KG1 (cell line): ENCODE measurements at places on chromosomes 3 and 15.

DNA sequence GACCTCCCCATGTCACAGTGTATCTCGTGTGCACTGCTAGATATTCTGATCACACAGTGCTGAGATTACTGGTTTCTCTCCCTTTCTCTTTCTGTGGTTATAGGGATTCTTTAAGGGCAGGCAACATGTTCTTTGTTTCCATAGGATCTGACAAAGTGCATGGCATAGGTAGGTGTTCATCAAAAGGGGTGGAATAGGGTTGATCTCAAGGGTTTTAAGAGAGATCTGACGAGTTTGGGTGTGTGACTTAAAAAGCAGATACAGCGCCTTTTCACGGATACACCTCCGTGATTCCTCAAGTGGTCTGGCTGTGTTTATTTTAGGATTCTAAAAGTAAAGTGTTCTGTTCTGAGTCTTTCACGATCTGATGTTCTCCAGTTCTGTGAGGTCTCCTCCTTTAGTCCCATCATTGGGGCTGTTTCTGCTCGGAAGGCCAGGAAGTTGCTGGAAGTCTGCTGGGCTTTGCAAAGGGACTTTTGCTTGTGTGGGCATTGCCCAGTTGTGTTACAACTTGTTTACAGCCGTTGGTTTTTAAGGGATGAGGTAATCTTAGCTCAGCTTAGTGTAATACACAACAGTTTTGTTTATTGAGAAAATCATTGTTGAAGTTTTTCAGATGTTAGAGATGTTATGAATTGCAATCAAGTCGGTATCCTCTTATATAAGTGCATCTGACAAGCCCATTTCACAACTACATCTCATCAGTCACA is 34.8 kb downstream of the IGF1R start:
- DNase-seq, result no peak

GRCh38 chr3:141485641-141486495 is 959 bp upstream of the RASA2 start:
- peak; percentile 30 for DNase-seq

DNA sequence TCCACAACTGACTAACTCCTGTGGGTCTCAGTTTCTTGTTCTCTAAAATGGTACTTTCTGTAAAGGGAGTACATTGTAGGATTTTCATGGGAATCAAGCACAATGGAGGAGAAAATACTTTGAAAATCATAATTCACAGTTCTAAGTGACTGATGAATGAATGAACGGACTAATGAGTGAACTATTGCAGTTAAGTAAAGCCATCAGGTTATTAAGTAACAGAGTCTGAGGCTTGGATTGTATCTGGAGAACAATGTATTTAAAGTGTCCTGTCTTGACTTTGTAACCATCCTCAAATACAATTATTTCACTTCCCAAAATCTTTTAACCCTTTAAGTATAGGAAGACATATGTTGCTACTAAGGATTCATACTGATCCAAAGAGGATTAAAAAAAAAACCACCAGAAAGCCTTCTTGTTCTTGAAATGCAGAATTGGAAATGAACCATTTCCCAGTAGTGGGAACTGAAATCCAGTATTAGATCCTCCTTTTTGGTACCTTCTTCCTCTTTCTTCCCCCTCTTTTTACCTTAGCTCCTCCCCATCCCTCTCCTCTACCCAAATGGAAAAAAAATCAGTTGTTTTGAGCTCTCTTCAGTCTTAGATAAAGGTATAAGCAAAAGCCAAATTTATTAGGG is 13.2 kb upstream of the BCL6 start:
- no peak for DNase-seq

DNA sequence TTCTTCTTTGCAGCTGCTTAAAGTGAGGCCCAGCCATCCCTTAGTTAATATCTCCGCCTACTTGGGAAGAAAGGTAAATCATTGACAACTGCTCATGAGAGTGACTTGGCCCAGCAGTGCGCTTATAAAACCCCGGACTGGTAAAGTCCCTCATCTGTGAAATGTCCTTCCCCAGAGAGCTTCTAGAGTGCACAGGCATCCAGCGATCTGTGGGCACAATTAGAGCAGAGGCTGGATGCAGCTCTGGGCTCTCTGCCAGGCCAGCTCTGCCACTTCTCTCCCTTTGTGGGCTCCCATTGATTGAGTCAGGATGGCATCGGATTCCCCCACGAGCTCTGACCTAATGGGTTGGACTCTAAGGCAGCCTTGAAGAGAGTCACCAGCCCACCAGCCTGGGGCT is 219.0 kb upstream of the LINGO1 start:
- no peak for DNase-seq

DNA sequence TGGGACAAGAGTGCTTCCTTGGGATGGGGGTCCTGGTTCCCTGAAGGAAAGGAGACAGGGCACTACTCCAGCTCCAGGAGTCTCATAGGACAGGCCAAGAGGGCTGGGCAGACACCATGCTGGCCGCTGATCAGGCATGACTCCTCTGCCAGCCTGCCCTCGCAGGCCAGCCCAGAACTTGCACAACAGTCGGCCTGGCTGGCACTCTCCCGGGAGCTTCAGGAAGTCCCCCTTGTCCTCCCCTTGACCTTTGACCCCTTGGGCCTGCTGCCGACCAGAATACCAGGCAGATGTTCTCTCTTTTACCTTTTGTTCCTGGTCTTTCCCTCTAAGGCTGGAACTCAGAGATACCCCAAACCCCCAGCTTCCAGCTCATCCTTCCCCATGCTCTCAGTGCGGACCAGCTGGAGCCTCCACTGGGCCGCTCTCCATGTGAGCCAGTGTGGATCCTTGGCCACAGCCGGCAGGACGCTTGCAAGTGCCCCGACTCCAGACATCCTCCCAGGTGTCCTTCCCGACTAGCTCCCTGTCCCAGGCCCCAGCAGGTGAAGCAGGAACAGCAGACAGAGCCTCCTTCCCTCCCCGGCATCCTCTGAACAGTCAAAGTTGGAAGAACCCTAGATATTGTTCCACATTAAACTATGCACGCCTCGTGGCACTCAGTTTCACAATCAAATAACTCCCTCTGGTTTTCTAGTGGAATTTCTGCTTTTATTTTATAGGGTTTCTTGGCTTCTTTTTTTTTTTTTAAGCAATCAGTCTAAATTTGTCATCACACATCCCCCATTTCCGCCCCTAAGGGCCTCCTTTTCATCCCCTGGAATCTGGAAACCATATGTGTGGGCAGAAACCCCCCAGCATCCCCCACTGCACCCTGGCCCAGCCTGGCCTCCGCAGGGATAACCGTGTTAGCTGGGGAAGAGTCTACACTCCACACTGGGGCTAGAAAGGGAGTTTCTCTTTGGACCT is 15.7 kb downstream of the VPS18 start:
- DNase-seq, result no peak

GRCh38 chr3:151236736-151237135 is 33.7 kb upstream of the GPR171 start:
- no peak for DNase-seq

- DNase-seq, result no peak
Measured at GRCh38 chr3:160686955-160687535, 10.1 kb downstream of the ARL14 start.

GRCh38 chr3:183410280-183410679 is 18.1 kb downstream of the MCF2L2 start:
- no peak for DNase-seq

GRCh38 chr3:132730891-132731580 is 8.8 kb upstream of the NPHP3 start:
- DNase-seq, result no peak

GRCh38 chr15:58515807-58516206 is 84.0 kb downstream of the LIPC start:
- DNase-seq, result no peak

DNA sequence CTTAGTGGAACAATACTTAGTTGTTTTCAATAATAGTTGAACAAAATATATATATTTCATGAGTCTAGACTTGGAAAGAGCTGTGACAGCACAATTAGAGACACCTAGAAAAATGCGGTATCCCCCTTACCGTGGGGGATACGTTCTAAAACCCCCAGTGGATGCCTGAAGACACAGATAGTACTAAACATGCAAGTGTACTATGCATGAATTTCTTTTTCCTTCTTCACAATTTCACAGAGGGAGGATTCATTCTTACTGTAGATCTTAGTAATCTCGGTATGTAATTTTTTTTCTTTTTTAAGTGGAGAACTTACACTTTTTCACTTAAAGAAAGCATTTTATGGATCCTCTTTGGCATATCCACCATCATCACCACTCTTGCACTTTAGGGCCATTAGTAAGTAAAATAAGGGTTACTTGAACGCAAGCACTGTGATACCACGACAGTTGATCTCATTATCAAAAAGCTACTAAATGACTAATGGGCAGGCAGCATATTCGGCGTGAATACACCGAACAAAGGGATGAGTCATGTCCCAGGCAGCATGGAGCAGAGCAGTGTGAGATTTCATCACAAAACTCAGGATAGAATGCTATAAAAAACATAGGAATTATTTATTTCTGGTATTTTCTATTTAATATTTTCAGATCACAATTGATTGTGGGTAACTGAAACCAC is 72.3 kb upstream of the ZNF280D start:
- no peak for DNase-seq

DNA sequence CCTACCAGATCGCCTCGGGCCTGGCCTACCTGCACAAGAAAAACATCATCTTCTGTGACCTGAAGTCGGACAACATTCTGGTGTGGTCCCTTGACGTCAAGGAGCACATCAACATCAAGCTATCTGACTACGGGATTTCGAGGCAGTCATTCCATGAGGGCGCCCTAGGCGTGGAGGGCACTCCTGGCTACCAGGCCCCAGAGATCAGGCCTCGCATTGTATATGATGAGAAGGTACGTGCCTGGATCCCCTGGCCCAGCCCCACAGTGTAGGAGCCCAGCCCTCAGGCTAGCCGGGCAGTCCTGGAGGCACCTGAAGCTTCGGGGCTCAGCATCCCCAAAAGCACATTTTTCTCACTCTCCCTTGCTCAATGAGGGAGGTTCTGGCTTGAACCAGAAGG is 135.8 kb downstream of the LRRK1 start:
- no peak for DNase-seq

DNA sequence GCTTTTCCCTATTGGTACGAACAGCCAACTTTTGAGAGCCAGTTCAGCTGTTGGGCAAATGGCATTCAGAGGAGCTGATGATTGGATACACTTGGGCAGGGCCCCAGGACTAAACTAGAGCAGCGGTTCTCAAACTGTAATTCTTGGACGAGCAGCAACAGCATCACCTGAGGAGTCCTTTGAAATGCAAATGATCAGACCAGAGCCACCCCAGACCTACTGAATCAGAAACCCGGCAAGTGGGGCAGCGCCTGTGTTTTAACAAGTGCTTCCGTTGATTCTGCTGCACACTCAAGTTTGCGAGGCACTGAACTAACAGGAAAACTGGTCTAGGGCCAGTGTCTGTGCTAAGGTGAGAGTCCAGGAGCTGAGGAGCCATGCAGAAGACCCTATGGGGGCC is 239.7 kb downstream of the UACA start:
- DNase-seq, result no peak

DNA sequence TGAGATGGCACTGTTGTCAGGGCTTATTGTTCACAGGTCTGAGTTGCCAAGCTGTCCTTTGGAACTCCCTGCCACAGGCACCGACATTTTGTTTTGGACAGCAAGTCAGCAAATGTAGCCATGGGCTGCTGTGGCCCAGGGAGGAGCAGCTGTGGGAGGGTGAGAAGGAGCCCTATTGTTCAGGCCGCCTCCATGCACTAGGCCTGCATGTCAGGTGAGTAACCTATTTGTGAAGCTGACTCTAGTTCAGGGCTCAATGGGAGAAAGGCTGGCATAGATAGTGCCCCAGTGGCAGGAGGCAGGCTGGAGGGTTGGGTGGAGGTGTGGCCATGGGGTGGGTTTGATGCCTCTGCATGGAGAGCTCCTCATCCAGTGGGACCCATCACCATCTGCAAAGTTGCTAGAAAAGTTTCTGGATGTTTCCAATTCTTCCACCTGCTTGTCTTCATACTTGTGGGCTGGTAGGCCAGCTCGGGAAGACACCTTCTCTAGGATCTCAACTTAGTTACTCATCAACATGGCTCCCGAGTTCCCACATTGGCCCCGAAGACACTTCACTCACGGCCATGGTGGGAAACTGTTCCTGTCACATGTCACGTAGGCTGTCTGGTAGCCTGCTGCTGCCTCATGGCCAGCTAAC is 19.5 kb downstream of the AMOTL2 start:
- DNase-seq, result no peak

GRCh38 chr3:128423525-128424147 is 43.1 kb downstream of the DNAJB8 start:
- no peak for DNase-seq

GRCh38 chr15:76177491-76178040 is 117.8 kb downstream of the TMEM266 start:
- no peak for DNase-seq

DNA sequence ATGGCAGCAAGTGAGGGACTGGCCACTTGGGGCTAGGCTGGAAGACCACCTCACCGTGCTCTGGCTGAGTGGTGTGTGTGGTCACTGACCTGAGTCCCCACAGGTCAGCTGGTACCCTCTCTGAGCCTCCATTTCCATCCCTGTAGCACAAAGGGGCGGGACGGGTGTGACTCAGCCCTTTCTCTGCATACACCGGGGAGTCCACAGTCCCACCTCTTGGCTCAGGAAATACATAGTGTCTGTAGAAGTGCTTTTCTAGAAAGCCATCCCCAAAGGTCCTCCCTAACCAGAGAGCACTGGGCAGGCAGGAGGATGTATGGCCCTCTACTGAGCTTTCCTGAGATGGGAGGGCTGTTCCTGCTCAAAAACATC is 27.2 kb downstream of the WNT7A start:
- DNase-seq, result no peak

DNA sequence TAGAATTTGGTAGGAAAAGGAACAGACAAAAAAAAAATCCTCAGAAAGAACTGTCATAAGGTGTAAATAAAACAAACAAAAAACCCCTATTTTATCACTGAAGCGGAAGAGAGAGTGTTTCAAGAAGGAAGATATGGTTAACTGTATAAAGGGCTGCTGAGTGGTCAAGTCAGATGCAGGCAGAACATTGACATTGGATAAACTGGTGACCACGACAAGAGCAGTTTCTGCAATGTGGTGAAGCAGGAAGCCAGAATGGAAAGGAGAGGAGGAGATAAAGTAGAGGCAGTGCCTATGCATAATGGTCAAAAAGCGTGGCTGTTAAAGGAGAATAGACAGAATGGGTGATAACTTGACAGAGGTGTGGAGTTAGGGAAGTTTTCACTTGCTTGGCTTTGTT is 75.3 kb downstream of the CYP19A1 start:
- no peak for DNase-seq

DNA sequence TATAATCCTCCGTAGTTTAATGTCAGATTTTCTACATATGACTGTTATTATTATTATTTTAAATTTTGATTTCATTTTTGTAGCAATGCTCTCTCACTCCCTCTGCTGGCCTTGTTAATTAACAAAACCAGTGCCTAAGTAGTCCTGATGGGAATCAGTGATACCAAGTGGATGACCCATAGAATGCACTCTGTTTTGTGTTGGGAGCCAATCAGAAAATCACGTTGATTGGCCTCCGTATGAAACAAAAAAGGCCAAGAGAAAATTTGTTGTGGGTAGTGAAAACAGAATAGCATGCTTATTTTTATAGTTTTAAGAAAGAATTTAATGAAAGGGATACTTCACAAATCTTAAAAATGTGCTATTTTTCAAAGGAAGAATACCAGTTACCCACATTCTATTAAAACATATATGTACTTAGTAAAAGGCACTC is 34.4 kb upstream of the MEIS2 start:
- DNase-seq, result no peak
